ENCODE measurements at places on chromosomes 3 and 15.

DNA sequence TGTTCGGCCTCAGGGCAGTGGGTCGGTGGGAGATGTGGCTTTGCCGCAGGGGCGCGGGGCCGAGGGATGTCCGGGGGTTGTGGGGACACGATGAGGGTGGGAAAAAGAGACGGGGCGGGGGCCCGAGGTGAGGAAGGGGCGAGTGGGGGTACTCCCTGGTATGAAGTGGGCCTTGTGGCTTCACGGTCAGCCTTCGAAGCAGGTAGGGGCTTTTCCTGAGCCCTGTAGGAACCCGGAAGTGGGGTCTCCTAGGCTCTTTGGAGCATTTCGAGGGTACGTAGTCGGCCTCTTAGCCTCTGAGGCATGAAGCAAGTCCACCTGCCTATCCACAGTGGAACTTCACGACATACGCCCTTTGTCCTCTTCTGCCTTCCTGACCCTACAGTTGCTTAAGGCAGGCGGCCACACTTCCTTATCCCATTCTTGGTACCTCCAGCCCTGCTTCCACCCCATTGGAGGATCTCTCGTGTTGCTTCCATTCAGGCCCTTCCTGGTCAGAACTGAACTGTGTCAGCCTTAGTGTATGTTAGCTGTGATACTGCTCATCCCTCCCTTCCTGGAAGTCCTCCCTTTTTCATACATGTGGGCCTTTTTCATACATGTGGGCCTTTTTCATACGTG lies 389 bp downstream of the ARPC4 start:
- DNase-seq = no peak

GRCh38 chr3:9339761-9340471 lies 22.9 kb upstream of the THUMPD3 start:
- DNase-seq = no peak

- no peak for DNase-seq
Observed at GRCh38 chr3:189727898-189728297, 96.7 kb downstream of the TP63 start.

- DNase-seq = no peak
Observed at GRCh38 chr15:58522391-58522790, 90.6 kb downstream of the LIPC start.

GRCh38 chr15:45156744-45157455 lies 27.1 kb downstream of the DUOX1 start:
- DNase-seq = no peak

- no peak for DNase-seq
Observed at GRCh38 chr3:31250116-31250777, 282.5 kb upstream of the STT3B start.

DNA sequence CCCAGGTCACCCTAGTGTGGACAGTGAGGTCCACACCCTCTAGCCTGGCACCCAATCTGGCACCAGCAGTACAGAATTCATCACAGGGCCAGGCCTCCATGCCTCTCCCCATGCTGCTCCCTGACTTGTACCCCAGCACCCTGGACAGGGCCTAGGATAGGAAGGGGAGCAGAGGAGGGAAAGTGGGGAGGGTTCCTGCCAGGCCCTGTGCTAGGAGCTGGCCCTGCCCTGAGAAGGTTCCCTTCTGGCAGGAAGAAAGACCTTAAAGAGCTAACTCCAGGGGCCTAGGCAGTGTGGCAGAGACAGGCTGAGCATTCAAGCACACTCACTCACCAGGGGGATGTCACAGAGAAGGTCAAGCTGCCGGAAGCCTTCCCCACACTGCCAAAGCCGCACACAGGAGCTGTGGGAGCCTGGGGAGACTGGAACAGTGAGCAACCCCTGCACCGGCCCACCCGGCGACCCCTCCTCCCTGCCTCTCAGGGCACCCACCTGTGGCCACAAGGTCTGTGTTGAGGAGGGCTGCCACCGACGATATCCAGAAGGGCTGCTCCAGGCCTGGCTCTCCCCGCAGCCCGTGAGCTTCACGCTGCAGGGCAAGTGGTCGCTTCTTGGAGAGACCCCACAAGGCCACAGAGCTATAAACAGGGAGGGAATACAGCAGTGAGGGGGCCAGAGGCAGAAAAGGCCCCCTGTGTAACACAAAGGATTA lies 7.4 kb downstream of the RRP9 start:
- no peak for DNase-seq

DNA sequence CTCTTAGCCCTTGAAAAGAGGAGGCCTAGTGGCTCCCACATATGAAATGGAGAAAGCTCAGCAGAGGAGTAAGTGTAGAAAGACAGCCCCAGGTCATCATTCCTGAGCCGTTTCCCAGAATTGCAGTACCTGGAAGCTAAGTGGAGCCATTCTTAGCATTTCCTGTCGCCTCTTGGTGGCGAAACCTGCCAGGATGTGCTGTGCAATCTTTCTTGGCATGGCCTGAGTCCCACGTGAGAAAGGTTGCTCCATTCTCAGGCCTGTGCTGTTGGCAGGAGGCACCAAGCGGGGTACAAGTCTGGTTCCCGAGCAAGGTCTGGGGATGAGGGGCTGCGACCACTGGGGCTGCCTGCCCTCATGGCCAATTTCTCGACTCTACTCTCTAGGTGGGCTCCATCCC lies 207.2 kb upstream of the TPM1 start:
- no peak for DNase-seq

DNA sequence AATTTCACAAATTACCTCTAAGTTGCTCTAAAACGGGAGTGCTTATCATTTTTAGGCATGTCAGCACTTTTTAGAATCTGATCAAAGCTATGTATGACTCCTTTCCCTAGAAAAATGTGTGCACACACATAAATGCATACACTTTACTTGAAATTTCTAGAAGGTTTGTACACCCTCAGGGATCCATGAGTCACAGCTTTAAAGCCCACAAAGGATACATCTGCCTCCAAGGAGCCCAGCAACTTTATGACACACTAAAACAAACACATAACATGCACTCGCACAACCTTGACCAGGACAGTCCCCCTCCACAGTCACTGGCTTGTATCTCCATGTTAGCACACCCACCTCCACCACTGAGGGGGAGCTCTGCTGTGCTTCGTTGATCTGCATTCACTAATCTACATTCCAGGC lies 722.0 kb upstream of the CFAP20DC start:
- no peak for DNase-seq

DNA sequence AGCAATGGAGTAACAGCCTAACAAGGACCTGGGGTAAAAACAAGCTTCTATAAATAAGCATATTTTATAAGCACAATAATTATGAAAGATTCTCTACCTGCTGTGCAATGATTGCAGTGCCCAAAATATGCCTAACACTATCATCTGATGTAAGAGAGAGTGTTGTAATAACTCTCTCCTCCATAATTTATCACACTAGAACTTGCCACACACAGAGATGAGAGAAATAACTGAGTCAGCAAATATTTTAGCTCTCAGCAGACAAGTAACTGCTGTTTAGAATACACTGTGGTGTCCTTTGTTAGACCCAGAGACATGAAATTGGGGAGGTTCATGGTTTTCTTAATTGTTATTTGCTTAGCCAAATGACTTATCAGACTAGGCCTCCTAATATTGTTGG lies 105.3 kb upstream of the ACP3 start:
- DNase-seq = no peak

DNA sequence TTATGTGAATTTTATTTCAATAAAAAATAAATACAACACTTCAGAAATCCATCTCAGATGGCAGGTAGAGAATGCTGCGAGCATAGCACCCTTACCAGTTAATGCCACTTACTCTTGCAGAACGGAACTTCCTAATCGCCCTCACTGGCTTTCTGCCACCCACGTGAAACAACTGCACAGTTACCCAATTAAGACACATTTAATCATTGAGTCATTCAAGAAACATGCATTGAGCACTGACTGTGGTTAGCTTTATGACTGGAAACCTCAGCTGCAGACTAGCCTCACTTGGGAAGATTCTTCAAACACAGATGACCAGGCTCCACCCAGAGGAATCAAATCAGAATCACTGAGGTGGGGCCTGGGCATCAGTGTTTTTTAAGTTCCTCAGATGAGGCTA lies 5.6 kb upstream of the MFGE8 start:
- DNase-seq = no peak

GRCh38 chr15:28269097-28269496 lies 52.9 kb downstream of the HERC2 start:
- DNase-seq = no peak

DNA sequence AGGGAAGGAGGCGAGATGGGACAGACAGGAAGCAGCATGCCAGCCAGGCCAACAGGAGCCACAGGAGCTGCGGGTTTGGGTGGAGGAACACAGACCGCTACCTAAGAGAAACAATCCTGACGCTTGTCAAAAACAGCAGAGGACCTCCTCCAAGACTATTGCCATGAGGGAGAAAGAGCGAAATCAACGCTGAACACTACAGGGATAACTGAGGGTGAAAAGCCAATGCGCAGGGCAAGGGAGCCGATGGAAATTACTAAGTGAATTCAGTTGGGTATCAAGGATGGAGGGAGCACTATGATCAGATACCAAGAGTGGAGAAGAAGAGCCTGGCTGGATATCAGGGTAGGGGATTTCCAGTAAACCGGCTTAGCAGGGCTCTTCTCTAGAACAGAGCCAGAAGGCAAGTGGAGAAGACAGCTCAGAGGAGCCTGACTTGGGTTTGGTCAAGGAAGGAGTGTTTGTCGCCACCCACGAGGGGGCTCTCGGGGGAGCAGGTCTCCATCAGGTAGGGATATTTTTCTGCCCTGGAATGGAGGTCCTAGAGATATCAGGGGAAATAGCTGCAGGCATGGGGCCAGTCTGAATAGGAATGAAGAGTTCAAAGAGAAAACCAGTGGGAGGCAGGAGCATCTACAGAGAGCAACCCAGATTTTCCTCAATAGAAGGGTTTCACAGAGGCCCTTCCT lies 48.4 kb downstream of the SLC41A3 start:
- DNase-seq = no peak

- no peak for DNase-seq
Observed at GRCh38 chr3:47011371-47011770, 31.9 kb downstream of the NBEAL2 start.

GRCh38 chr15:92672102-92672501 lies 16.5 kb upstream of the FAM174B start:
- DNase-seq = no peak

- DNase-seq = no peak
Observed at GRCh38 chr15:31272558-31273257, 53.9 kb upstream of the KLF13 start.

DNA sequence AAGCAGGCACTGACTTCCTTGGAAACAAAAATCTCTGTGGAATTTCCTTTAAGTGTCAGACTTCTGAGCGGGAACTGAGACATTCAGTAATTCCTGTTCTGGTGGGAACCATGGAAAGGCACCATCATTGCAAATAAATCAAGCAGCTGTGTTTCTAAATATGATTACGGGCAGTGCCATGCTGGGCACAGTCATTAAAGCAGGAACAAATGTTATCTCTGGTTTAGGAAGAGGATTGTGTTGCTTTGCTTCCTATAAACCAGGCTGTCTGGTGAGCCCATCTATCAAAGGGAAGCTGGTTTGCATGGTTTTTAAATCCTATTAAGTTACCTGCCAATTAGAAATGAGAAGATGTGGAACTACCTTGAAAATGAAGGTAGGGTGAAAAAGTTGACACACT lies 86.7 kb downstream of the EBLN2 start:
- no peak for DNase-seq

Measured in SHP77 treated with DMSO at 0.1 percent for 48 hours (cell line).